Activated naive CD8-positive, alpha-beta T cell treated with anti-CD3 and anti-CD28 coated beads, Interleukin-2, amount 10 ng/mL, durations not matched to agents 7 days and 5 days (primary cell): ENCODE measurements at places on chromosomes 3 and 15. TPM values are rescaled to one million over a fixed set of nuclear protein-coding genes. Genes with fewer than 3 reads are reported as not detected.
A peak's percentile ranks its signal among the peaks of the same experiment; 100 is the strongest.

The ADGRG7 gene
- not detected for total RNA-seq

The SLC9C1 gene
- total RNA-seq: not detected

The ADAMTS17 gene
- 7.3 TPM for total RNA-seq

The CCK gene
- not detected for total RNA-seq

The FOXB1 gene
- 0.78 TPM for total RNA-seq

The MEGF11 gene
- total RNA-seq: not detected

The DNAJA4 gene
- 28.5 TPM for total RNA-seq

The SLC6A11 gene
- total RNA-seq: not detected

The CCR4 gene
- total RNA-seq: 17.5 TPM

The GOLGA6L7 gene
- not detected for total RNA-seq

The GPR149 gene
- total RNA-seq: not detected

The ILDR1 gene
- not detected for total RNA-seq

The SLC7A14 gene
- not detected for total RNA-seq

The SCN5A gene
- 0.53 TPM for total RNA-seq

The CAMP gene
- total RNA-seq: not detected

The P2RY1 gene
- total RNA-seq: 0.25 TPM

The GNAT1 gene
- total RNA-seq: not detected

The CPN2 gene
- not detected for total RNA-seq

The C2CD4A gene
- not detected for total RNA-seq

The CGNL1 gene
- total RNA-seq: not detected

GRCh38 chr3:193928354-193929209, 207.4 kb upstream of the HES1 start:
- DNase-seq: no peak

DNA sequence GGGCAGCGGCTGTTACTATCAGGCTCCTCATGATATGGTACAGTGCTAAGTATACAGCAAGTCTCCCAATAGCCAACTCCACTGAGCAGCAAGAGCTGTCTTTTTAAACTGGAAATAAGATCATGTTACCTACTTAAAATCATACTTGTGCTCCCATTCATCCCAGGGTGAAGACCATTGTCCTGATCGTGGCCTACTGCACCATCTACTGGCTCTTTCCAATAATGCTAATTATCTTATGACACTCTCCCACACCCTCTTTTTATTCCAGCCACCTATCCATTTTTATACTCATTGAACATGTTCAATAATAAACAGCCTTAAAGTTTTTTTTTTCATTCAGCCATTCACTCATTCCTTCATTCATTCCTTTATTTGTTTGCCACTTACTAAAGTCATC, 117.7 kb downstream of the GBE1 start:
- DNase-seq: no peak

DNA sequence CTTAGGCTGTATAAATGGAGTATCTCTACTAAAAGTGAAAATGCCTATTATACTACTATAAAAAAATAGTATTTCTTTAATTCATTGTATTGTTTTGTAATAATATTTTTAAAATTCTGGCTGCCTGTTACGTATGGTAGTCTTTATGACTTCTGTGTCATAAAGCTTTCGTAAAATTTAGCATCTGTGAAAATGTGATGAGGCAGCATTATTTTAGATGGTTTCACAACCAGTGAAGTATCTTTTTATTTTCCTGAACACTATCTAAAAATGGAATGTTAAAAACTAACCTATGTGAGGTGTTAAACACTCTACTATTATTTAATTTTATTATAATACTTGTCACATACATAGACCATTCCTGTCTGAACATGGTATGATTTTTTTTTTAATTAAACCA, 46.2 kb downstream of the LRCH3 start:
- no peak for DNase-seq

GRCh38 chr3:195084746-195085145, 186.2 kb downstream of the XXYLT1 start:
- no peak for DNase-seq

DNA sequence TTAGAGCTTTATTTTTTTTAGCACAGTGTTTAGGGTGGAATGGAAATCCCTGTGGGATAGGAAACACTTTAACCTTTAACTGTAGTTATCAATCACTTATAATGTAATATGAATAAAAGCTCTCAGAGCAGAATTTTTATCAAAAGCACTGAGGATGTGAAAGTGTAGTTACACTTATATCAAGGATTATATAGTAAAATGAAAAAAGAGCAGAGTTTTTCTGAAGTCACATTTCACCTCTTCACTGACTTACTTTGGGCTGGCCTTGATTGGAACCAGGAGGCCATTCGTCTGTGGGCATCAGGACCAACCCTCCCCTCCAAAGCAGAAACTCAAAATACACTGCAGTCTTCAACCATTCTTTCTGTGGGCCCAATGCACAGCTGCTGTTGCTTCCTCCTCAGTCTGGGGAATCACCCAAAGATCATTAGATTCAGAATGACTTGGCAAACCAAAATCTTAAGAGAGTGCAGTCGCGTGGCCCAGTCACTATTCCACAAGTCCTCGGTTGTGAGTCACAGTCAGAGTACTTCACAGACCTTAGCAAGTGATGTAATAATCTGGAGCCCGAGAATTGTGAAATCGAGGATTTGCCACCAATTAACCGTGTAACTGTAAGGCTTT, 132.6 kb upstream of the COL8A1 start:
- DNase-seq: no peak

DNA sequence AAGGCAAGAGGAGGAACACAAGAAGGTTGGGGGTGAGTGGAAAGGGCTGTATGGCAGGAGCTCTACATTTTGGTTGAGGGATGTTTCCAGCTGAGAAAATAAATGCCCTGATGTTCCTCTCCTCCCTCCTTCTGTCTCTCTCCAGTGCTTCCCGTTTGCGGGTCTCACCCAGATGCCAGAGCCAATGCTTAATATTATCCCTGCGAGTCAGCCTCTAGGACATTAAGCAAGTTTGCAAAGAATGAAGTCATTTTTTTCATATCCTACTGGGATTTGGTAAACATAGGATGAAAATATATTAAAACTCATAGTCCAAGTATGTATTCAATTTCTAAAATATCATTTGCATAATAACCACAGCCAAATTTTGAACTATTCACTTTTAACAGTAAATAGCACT, 295.9 kb downstream of the CADM2 start:
- DNase-seq: no peak

DNA sequence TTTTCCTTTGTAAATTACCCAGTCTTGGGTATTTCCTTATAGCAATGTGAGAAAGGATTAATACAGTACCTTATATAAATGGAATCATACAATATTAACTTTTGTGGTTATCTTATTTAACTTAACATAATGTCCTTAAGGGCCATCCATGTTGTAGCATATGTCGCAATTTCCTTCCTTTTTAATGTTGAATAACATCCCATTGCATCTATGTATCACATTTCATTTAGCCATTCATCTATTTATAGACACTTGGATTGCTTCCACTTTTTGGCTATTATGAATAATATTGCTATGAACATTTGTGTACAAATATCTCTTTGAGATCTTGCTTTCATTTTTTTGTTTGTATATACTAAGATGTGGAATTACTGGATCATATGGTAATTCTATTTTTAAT, 342.2 kb downstream of the PDCD6IP start:
- no peak for DNase-seq

DNA sequence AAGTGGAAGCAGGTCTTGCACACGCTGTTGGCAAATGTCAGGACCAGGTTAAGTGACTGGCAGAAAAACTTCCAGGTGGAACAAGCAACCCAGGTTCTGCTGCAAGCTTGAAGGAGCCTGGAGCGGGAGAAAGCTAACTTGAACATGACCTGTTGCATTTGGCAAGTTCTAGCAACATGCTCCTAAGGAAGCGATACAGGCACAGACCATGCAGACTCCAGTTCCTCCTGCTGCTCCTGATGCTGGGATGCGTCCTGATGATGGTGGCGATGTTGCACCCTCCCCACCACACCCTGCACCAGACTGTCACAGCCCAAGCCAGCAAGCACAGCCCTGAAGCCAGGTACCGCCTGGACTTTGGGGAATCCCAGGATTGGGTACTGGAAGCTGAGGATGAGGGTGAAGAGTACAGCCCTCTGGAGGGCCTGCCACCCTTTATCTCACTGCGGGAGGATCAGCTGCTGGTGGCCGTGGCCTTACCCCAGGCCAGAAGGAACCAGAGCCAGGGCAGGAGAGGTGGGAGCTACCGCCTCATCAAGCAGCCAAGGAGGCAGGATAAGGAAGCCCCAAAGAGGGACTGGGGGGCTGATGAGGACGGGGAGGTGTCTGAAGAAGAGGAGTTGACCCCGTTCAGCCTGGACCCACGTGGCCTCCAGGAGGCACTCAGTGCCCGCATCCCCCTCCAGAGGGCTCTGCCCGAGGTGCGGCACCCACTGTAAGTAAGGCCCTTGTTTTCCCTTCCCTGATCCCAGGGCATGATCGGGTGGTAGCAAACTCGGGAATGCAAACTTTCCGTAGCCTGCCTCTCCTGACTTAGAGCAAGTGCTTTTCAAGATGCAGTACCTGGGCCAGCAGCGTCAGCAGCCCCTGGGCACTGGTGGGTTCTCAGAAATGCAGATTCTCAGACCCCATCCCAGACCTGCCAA, 759 bp downstream of the GALNT15 start:
- no peak for DNase-seq

DNA sequence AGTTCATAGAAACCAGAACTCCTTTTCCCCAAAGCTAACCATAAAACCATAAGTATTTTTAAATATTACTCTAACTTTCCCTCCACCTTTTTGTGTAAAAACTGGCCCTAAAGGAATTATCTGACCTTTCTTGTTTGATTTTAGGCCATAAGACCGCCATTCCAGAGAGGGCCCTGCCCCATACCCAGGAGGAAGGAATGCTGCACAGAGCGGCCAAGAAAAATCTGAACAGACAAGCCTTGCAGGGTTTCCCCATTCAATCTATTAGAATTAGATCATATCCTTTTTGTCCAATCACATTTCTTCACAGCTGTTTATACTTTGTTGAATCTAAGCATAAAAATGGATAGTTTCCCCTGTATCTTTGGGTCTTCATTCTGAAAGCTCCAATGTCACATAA, 97.1 kb downstream of the B3GALNT1 start:
- DNase-seq: no peak

GRCh38 chr3:99666201-99666600, 27.8 kb downstream of the COL8A1 start:
- no peak for DNase-seq

- no peak for DNase-seq
Observed at GRCh38 chr3:64977308-64978100, 289.7 kb upstream of the ADAMTS9 start.

GRCh38 chr3:15315003-15315402, 17.4 kb downstream of the SH3BP5 start:
- no peak for DNase-seq

GRCh38 chr3:56389183-56389830, 79.0 kb downstream of the ERC2 start:
- no peak for DNase-seq

DNA sequence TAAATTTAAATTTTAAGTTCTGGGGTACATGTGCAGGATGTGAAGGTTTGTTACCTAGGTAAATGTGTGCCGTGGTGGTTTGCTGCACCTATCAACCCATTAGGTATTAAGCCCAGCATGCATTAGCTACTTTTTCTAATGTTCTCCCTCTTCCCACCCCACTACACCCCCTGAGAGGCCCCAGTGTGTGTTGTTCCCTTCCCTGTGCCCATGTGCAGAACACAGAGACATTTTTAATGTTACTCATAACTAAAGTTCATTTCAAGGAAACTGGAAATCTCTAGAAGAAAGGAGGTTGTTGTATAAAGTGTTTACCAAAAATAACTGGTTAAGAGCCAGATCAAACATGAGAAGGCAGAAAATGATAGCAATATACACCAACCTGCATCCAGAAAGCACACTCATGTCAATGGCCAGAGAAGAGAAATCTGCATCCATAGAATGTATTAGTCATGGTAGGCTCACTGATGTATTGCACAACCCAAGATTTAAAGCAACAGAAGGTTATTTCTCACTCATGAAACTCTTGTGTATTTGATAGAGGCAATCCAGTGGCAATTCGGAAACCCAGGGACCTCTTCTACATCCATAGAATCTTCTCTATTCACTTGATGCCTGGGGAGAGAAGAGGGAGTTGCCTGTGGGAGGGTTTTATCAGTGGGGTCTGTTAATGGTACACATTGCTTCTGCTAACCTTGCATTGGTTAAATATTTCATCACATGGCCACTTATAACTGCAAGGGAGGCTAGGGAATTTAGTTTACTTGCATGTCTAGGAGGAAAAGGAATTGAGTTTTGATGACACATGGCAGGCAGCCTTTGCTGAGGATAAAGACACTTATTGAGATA, 321.9 kb upstream of the RASGRP1 start:
- no peak for DNase-seq

DNA sequence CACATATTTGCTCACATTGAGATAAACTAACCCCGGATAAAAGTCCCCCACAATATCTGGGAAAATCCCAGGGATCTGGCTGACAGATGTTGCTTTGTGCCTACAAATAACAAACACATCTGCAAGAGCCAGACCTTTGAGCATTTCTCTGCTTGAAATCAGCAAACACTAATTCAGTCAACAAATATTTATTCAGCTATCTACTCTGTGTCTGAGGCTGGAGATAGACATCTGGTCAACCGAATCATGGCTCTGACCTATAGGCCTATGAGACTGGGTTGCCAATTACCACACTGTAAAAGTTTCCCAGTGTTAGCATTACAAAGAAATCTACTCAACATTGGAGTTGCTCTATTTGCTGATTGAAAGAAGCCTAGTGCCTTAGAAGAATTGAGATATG, 201.1 kb upstream of the CADPS start:
- DNase-seq: no peak

- DNase-seq: no peak
Observed at GRCh38 chr15:70060993-70061305, 36.8 kb downstream of the TLE3 start.

GRCh38 chr15:69559440-69560190, 107.0 kb downstream of the RPLP1 start:
- DNase-seq: no peak

- DNase-seq: no peak
Observed at GRCh38 chr15:55016225-55016624, 180.5 kb downstream of the RSL24D1 start.

GRCh38 chr15:84600331-84600686, 500 bp upstream of the ZSCAN2 start:
- DNase-seq: peak; percentile 65

GRCh38 chr3:44419923-44420650, 57.4 kb downstream of the ZNF445 start:
- DNase-seq: no peak

DNA sequence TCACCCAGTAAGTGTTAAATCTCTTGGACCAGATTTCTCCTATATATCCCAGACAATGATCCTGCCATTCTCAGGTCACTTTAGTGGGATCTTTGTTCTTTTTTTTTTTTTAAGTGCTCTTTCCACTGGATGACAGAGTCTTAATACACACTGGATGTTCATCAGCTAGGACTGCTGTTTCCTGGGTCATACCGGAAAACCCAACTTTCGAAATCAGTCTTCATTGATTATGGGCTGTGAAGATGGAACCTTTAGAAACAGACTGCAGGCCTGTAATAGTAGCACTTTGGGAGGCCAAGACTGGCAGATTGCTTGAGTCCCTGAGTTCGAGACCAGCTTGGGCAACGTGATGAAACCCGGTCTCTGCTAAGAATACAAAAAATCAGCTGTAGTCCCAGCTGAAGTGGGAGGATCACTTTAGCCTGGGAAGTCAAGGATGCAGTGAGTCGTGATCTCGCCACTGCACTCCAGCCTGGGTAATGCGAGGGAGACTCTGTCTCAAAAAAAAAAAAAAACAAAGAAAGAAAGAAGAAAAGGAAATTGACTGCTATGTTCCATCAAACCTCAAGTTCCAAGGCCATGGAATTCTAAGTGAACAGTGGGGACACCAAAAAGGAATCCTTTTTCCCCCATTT, 2.3 kb downstream of the EOGT start:
- DNase-seq: no peak

- DNase-seq: no peak
Observed at GRCh38 chr15:52523192-52523591, 5.5 kb downstream of the MYO5A start.

GRCh38 chr15:70517194-70517590, 246.2 kb downstream of the UACA start:
- no peak for DNase-seq
